NCI-H524 treated with DMSO at 0.1 percent for 48 hours (cell line): ENCODE measurements at places on chromosomes 11 and 22.

GRCh38 chr22:39349506-39349966, 255 bp upstream of the SYNGR1 start:
- DNase-seq: no peak

- no peak for DNase-seq
Observed at GRCh38 chr11:35650006-35650405, 12.6 kb upstream of the TRIM44 start.

DNA sequence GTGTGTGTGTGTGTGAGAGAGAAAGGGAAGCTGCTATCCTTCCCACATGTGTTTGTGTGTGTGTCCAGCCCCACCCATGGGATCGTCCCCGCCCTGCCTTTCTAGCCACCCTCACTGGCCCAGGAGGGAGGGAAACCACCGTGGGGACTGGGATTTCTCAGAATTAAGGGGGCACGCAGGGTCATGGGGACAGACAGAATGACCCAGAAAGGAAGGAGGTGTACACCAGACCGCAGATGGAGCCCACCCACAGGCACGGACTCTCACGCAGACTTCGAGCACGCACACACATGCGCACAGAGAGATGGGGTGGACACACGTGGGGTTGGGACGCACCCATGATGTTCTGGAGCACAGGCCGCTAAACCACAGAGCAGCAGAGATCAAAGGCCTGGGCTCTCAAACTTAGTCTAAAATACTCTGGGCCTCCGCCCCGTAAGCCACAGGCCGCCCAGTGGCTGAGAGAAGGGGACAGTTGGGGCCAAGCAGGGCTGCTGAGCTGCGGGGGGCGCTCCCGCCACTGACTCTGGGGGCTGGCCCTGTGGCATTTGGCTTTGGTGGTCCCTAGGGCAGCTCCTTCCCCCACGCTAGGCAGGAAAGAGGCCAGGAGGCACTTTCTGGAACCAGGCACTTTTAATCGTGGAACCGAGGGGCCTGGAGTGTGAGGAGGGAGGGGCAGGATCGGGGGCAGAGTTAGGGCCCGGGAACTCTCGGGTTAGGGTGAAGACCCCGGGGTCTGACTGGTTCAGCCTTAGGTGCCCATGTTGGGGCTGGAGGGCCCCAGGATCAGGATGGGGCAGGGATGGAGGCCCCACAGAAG, 1.5 kb downstream of the IFITM5 start:
- DNase-seq: no peak

DNA sequence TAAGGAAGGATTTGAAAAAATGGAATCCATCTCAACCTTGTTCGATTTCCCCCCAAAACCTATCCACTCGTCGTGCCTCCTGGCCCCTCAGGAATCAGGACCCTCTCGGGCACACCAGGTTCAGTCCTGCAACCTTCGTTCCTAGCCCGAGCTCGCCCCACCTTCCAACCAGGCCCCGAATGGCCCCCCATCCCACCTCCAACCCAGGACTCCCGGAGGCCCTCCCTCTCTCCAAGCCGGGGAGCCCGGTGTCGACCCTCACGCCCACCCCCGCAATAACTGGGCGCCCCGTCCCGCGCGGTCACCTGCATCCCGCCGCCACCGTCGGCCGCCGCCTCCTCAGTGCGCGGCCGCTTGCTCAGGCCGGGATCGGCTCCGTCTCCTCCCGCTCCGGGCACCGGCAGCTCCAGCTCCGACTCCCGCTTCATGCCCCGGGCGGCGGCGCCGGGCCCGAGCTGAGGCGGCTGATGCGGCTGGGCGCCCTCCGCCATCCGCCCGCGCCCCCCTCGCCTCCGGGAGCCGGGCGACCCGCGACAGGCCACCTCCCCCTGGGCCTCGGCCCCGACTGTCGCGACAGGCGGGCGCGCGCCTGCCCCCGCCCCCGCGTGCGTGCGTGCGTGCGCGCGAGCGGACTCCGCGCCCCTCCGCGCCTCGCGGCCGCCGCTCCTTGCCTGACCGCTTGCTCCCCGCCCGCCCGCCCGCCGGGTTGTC, 534 bp downstream of the RBFOX2 start:
- no peak for DNase-seq

DNA sequence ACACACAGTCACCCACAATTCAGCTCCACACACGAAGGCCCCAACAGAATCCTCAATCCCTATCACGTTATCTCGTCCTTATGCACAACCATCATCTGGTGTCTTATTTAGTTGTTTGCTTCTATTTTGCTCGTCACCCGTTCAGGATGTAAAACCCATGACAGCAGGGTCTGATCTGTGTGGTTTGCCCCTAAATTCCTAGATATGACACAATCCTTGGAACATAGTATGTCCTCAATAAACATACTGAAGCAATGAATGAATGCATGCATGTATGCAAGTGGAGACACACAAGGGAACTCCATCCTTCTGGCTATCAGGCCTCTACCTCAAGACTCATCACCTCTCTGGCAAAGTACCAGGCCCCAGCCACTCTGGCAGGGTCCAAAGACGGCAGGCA, 20.2 kb downstream of the STARD10 start:
- DNase-seq: no peak

- peak; percentile 90 for DNase-seq
Observed at GRCh38 chr11:86192519-86193257, 51.9 kb upstream of the EED start.

DNA sequence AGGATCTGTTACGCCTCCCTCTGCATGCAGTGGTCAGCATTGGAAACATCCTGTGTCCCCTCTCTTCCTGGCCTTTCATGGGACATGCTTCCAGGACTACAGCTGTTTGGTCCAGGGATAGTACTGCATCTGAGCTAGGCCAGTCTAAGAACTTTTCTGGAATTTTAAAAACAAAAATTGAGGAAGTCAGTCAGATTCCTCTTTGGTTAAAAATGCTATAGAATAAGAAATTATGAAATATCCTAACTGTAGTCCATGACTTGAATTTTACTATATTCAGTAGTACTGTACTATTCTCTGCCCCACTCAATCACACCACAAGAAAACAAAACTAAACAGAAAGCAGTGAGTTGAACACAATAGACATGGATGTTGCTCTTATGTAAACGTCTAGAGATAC, 201.0 kb upstream of the CADM1 start:
- no peak for DNase-seq

DNA sequence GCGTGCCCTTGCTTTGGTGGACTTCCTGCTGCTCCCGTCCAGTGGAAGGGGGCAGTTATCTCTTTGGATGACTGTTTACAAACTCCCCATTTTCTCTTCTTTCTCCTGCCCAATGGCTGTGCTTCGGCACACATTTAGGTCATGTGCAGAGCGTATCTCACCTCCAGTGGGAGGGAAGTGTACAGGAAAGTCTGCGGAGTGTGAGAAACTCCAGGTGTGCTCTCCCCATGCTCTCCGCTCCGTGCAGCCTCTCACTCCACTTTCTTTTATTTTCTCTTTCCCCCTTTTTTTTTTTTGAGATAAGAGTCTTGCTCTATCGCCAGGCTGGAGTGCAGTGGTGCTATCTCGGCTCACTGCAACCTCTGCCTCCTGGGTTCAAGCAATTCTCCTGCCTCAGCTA, 11.9 kb upstream of the TEF start:
- no peak for DNase-seq

GRCh38 chr11:113420808-113421207, 33.2 kb downstream of the ANKK1 start:
- DNase-seq: no peak

DNA sequence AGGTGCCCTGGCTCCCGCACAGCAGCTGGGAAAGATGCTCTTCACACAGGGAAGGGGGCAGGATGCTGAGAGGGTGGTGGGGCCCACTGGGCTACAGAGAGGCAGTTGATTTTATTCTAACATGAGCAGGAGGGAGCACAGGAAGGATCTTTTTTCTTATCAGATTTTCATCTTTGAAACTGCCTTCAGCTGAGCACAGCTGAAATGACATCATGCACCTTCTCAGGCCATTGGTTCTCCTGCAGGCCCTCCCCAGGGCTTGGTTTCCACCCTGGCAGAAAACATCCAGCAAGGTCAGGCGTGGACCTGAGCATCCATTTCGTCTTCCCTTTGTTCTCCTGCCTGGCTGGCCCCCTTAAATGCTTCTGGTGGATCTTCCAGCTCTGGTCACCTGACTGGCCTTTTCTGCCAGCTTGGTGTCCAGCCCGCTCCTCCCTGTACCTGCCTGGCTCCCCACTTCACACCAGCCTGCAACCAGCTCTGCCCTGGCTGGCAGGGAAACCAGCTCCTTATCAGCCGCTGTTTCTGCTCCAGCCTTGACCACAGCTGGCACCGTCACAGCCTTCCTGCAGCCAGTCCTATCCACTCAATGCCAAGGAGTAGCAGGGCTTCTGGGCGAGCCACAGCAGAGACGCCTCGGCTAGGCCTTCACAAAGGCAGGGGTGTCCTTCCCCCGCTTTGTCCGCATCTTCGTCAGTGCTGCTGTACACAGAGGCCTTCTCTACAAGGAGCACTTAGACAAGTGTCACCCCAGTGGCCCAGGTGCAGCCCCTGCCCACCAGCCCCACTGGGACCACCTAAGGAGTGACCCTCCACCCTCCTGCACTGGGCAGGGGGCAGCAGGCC, 36.5 kb downstream of the TOM1 start:
- DNase-seq: no peak

DNA sequence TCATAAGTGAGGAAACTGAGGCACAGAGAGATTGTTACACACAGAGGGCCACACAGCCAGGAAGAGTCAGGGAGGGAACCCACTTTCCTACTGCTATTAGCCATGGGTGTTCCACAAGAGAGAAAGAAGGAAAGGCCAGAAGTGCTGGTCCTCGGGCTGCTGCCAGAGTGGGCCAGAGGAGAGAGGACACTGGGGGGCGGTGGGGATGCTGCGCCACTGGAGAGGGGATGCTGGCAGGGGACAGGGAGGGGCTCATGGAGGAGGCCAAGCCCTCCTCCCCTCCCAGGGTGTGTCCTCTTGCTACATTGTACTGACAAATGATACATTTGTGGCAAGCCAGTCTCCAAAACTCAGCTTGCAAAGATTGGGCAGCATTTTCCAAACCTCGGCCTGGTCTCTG, 9.9 kb downstream of the IL10RA start:
- DNase-seq: no peak

GRCh38 chr11:40338739-40339138, 1120.7 kb downstream of the LRRC4C start:
- no peak for DNase-seq

DNA sequence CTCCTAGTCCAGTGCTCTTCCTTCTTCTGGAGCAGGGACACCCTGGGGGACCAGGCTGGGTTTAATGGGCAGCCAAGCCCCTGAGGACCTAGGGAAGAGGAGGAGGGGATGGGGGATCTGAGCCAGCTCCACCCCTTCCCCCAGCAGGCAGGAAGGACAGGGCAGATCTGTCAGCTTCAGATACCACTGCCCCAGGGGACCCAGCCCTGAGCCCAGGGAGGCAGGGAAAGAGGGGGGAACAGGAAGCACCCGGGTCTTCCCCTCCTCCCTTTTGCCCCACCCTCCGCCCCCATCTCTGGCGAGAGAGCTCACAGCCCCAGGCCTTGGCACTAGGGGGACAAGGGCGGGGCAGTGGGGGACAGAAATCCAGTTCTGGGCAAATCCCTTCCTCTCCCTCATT, 11.7 kb upstream of the SOX10 start:
- no peak for DNase-seq

DNA sequence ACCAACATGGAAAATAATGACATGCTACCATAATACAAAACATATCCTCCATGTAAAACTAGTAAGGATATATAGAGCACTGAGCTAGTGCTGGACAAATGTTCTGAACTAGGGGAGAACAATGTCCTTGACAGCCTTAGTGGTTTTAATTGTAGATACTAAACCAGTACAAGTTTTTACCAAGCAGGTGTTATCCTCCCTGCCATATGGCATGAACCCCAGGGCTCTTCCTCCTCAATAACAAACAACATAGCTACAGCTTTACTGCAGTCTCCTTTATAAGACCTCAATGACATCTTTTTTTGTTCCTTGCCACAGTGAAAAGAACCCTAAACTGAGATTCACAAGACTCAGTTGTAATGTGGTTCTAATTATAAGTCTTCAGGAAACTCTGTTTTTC, 70.2 kb upstream of the GDPD4 start:
- peak; percentile 73 for DNase-seq

- DNase-seq: no peak
Observed at GRCh38 chr11:8577791-8578581, 16.0 kb downstream of the STK33 start.

- DNase-seq: no peak
Observed at GRCh38 chr11:64064374-64065140, 28.8 kb downstream of the FLRT1 start.

- DNase-seq: no peak
Observed at GRCh38 chr22:22748297-22748743, 103.9 kb downstream of the GGTLC2 start.

- DNase-seq: no peak
Observed at GRCh38 chr11:125049164-125049792, 13.8 kb upstream of the SLC37A2 start.

DNA sequence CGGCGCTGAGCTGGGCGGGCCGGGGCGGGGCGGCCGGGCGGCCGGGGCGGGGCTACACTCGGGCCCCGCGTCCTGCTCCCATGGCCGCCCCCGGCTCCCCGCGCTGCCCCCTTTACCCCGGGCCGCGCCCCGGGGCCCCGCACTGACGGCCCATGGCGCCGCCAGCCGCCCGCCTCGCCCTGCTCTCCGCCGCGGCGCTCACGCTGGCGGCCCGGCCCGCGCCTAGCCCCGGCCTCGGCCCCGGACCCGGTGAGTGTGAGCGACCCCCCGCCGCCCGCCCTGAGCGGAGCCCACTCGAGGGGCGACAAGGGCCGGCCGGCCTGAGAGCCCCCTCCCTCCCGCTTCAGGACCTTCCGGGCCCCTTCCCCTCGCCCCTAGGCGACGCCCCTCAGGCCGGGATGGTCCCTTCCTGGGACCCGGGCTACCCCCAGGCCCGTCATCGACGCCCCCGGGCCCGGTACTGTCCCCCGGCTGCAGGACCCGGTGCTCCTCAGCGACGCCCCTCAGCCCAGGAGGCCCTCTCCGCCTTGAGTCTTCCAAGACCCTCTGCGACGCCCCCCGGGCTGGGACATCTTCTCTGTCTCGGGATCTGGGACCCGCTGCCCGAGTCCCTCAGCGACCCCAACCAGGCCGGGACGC, at the start of gene KREMEN1:
Gene KREMEN1 (plus strand): TSS at position 57 of the 639 bp plus-strand sequence. CDS start 96 bp downstream, at position 153.
- DNase-seq: no peak

GRCh38 chr22:50071432-50072166, 13.5 kb upstream of the TTLL8 start:
- no peak for DNase-seq

GRCh38 chr22:22207845-22208564, 36.6 kb upstream of the VPREB1 start:
- no peak for DNase-seq

DNA sequence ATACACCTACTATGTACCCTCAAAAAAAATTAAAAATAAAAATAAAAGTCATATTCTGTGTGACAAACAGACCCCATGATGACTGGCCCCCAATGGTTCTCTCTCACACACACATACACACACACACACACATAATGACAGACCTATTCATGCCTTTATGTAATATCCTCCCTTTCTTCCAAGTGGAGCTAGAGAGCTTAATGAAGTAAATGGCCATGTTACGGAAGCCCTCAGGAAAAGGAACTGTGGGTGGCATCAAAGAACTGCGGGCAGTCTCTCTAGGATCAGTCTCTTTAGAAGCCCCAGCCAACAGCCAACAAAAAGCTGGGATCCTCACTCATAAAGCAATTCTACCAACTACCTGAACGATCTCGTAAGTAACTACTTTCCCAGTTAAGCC, 125.5 kb downstream of the SIK3 start:
- DNase-seq: no peak

- no peak for DNase-seq
Observed at GRCh38 chr11:17414992-17415391, 26.5 kb upstream of the KCNJ11 start.

- DNase-seq: no peak
Observed at GRCh38 chr11:121448431-121448941, 3.6 kb upstream of the SORL1 start.

- peak; percentile 10 for DNase-seq
Observed at GRCh38 chr22:23251445-23252093, 71.3 kb downstream of the BCR start.

- no peak for DNase-seq
Observed at GRCh38 chr11:20530942-20531703, 68.3 kb upstream of the SLC6A5 start.
